ENCODE measurements at places on chromosomes 12 and 14. TPM values are rescaled to one million over a fixed set of nuclear protein-coding genes. Genes with fewer than 3 reads are reported as not detected.
A peak's percentile ranks its signal among the peaks of the same experiment; 100 is the strongest.

DNA sequence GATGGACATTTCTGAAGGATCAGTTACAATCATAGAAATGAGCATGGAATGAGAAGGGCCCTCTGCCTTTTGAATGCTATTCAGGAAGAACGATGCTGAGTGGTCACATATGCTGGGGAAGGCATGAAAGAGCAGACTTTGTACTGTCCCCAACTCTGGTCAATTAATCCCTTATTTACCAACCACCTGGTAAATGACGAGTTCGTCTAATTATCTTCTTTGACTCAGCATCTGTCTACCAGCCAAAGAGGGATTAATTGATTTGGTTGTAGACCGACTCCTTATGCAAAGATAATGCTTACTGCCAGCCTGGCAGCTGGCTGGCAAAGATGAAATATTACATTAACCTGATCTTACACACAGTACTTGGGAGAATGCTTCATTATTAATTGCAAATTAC is 152.2 kb downstream of the CHST11 start:
- no peaks in the 10 kb centered on the region for H3K36me3 ChIP-seq
- H3K27me3 ChIP-seq = no peaks in the 10 kb centered on the region
- no peak overlapping the region for H3K4me3 ChIP-seq

DNA sequence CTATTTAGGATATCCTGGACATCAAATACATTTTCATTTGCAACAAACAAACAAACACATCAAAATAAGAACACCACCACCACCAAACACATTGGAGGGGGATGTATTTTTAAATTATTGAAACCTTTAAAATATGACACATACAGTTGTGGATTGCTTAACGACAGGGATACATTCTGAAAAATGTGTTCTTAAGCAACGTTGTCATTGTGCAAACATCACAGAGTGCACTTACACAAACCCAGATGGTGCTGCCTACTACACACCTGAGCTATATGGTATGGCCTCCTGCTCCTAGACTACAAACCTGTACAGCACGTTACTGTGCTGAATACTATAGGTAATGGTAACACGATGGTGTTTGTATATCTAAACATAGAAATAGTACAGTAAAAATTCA is 19.4 kb downstream of the PYGL start:
- no peaks in the 10 kb centered on the region for H3K36me3 ChIP-seq
- no peak overlapping the region for H3K4me3 ChIP-seq
- no peak overlapping the region for H3K27ac ChIP-seq
- H3K27me3 ChIP-seq = peaks cover 10% of the 10 kb centered on the region
- no peak for DNase-seq
- no peaks in the 10 kb centered on the region for H3K4me1 ChIP-seq

CLEC4C gene
- total RNA-seq = not detected

DNA sequence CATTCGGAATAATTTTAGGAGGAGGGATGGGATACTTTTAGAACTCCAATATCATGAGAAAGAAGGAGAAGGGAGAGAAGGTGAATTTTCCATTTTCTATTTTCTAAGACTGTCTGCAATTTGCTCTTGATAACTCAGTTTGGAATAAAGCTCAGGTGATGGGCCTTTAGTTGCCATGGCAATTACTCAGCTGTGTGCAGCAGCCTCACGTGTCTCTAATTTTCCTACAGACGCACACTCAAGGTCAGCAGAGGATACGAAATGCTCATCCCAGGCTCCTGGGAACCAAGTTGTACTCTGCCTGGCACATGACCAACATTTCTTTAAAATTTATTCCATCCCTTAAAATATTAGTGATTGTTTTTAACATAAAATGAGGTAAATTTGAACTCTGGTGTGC is 76.7 kb downstream of the TTC8 start:
- H3K27ac ChIP-seq = no peak overlapping the region
- DNase-seq = no peak
- no peaks in the 10 kb centered on the region for H3K4me1 ChIP-seq
- peaks cover 11% of the 10 kb centered on the region for H3K27me3 ChIP-seq

GNB3 gene
- total RNA-seq = 0.22 TPM

DNA sequence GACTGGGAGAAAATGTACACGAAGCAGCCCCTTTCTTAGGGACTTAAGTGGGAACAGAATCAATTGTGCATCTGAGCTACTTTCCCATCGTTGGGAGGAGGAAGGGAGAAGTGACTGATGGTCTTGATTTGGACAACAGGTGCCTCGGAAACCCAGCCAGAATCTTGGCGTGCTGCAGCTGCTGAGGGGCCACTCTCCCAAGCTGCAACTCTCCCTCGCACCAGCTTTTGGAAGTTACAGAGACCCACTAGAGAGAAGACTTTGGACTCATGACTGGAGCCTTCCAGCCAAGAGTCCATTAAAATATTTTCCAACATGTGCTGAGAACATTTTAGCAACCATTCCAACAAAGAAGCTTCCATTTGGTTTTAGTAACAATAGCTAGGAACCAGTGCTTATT is 52.3 kb downstream of the GNS start:
- no peaks in the 10 kb centered on the region for H3K27me3 ChIP-seq
- peaks cover 9% of the 10 kb centered on the region for H3K36me3 ChIP-seq
- H3K27ac ChIP-seq = no peak overlapping the region
- no peak for DNase-seq
- H3K4me3 ChIP-seq = no peak overlapping the region

GPR68 gene
- 6.5 TPM for total RNA-seq

PRB2 gene
- total RNA-seq = not detected

DNA sequence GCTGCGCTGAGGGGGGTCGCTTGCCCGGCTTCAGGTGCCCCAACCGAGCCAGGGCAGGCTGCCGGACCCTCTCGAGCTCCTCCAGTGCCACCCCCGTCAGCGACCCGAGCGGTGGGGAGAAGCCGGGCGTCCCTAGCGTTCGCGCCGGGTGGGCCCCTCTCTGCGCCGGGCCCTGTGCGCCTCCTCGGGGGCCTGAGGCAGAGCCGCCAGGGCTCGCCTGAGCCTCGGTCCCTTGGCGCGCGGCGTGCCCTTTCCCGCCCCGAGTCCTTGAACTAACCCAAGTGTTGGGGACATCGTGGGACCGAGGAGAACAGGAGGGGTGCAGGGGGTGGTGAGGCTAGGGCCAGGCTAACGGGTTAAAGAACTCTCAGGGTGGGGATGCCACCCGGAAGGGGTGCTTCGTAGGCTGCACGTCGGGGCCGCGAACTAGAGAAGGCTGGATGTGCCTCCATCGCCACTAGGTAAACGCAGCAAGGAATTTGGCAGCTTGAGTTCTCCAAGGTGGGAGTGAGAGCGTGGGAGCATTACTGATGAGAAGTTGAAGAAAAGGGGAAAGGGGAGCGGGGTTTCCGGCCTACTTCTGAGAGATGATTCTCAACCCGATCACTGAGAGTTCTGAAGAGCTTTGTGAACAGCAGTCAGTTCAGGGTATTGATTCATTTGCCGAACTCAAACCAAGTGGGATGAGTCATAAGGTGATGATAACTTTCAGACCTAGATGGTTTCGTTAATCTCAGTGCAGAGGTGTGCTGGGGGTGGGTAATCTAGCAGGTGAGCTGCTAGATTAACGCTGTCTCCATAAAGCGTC is 618 bp downstream of the RNF34 start:
- peak overlapping the region; percentile 94 for H3K4me3 ChIP-seq
- H3K4me1 ChIP-seq = peaks cover 37% of the 10 kb centered on the region
- H3K27ac ChIP-seq = peak overlapping the region; percentile 96
- peak; percentile 77 for DNase-seq
- H3K27me3 ChIP-seq = no peaks in the 10 kb centered on the region

AMDHD1 gene
- total RNA-seq = 2.1 TPM

DNA sequence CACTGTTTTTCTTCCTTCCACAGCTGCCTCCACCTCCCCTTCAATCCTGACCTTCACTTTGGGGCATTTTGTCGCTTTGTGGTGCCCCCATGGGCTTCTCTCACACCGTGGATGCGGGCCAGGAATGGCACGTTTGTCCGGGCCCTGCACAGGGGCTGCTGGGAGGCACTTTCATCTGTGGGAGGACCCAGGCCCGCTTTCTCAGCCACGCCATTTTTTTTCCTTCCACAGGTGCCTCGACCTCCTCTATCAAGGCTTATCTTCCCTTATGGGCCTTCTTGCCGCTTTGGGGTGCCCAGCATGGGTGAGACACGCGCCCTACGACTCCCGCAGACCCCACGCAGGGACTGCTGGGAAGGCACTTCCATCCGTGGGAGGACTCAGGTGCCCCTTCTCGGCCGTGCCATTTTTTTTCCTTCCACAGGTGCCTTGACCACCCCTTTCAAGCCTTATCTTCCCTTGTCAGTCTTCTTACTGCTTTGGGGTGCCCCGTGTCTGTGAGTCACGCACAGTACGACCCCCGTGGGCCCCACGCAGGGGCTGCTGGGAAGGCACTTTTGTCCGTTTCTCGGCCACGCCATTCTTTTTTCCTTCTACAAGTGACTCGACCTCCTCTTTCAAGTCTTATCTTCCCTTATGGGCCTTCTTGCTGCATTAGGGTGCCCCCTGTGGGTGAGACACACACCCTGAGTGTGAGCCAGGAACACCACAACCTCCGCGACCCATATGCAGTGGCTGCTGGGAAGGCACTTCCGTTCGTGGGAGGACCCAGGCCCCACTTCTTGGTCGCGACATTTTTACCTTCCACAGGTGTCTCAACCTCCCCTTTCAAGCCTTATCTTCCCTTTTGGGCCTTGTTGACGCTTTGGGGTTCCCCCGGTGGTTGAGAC is 270.7 kb downstream of the ALG10 start:
- no peak overlapping the region for H3K4me3 ChIP-seq
- DNase-seq = no peak
- H3K36me3 ChIP-seq = peaks cover 2% of the 10 kb centered on the region
- H3K27me3 ChIP-seq = no peaks in the 10 kb centered on the region

RNF212B gene
- total RNA-seq = not detected

- no peak overlapping the region for H3K4me3 ChIP-seq
- DNase-seq = peak; percentile 68
- H3K4me1 ChIP-seq = peaks cover 19% of the 10 kb centered on the region
- H3K27me3 ChIP-seq = no peaks in the 10 kb centered on the region
These were observed 180.6 kb upstream of the EEA1 start for GRCh38 chr12:93109551-93110203.

MYF6 gene
- not detected for total RNA-seq

CD63 gene
- total RNA-seq = 210 TPM

DBX2 gene
- not detected for total RNA-seq

- no peaks in the 10 kb centered on the region for H3K27me3 ChIP-seq
- H3K27ac ChIP-seq = no peak overlapping the region
- H3K4me3 ChIP-seq = no peak overlapping the region
- no peak for DNase-seq
These were observed 404.2 kb downstream of the GLT1D1 start for GRCh38 chr12:129257524-129257923.

GRCh38 chr12:31303466-31303865 is 22.5 kb downstream of the SINHCAF start:
- no peak overlapping the region for H3K4me3 ChIP-seq
- H3K27me3 ChIP-seq = no peaks in the 10 kb centered on the region
- no peak for DNase-seq
- H3K27ac ChIP-seq = no peak overlapping the region
- peaks cover 55% of the 10 kb centered on the region for H3K4me1 ChIP-seq
- peaks cover 47% of the 10 kb centered on the region for H3K36me3 ChIP-seq

WNT1 gene
- total RNA-seq = not detected

- no peak overlapping the region for H3K27ac ChIP-seq
- no peaks in the 10 kb centered on the region for H3K27me3 ChIP-seq
- no peak for DNase-seq
These were observed 151.9 kb downstream of the ACSS3 start for GRCh38 chr12:81229759-81230158.

DNA sequence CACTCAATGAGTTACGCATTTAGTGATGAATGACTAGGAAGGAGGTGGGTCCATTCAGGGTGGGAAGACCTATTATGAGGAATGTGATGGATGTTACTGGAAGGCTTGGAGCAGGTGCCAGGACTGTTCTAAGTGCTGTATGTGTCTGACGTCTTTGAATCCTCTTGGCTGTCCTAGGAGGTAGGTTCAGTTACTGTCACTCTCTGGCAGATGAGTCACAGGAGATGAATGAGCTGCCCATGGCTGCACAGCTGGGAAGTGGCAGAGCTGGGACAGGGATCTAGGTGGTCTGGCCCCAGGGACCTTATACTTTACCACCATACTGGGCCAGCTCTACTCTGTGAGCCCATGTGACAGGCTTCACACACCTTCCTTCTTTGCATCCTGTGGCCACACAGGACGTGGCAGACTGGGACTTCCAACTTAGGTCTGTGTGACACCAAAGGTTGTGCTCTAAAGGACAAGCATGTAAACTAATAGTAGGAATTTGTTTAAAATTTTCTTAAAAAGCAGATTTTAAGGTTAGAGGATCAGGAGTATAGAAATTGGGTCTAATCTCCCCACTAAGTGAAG is 24.0 kb downstream of the TCTN1 start:
- peaks cover 14% of the 10 kb centered on the region for H3K4me1 ChIP-seq
- H3K27me3 ChIP-seq = no peaks in the 10 kb centered on the region
- H3K4me3 ChIP-seq = no peak overlapping the region
- no peaks in the 10 kb centered on the region for H3K36me3 ChIP-seq
- H3K27ac ChIP-seq = no peak overlapping the region

DNA sequence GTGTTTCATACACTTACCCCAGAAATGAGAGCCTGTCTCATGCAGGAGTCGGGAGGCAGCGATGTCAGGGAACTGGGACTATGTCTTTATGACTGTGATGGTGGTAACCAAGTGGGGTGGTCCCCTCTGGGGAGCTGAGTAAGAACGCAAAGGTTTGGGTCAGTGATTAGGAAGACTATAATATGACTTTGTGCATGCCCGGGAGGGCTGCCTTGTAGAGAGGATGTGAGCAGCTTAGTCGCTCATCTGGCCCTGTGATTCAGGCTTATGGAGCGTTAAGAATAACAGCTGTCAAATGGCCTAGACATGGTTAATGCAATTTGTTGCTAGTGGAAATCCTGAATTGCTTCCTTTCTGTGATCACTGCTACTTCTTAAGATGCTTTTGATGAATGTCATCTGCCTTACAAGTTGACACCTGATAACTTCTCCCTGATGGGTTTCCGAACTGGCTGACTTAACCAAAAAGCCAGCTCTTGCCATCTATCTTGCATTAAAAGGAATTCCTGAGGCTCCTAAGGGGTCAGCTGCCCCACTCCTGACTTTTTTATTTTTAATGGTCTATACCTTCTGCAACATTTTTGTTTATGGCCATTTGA is 35.4 kb upstream of the AACS start:
- H3K36me3 ChIP-seq = peaks cover 6% of the 10 kb centered on the region
- no peaks in the 10 kb centered on the region for H3K27me3 ChIP-seq
- H3K27ac ChIP-seq = no peak overlapping the region
- H3K4me1 ChIP-seq = no peaks in the 10 kb centered on the region
- no peak overlapping the region for H3K4me3 ChIP-seq

- peak; percentile 44 for DNase-seq
- peak overlapping the region; percentile 81 for H3K4me3 ChIP-seq
- peak overlapping the region; percentile 54 for H3K27ac ChIP-seq
- H3K36me3 ChIP-seq = peaks cover 28% of the 10 kb centered on the region
These were observed 620 bp downstream of the PGAM5 start for GRCh38 chr12:132711080-132711843.

- no peaks in the 10 kb centered on the region for H3K27me3 ChIP-seq
- H3K4me1 ChIP-seq = peaks cover 90% of the 10 kb centered on the region
- no peak for DNase-seq
These were observed 11.7 kb upstream of the FLVCR2 start for GRCh38 chr14:75566752-75567151.

PLCZ1 gene
- total RNA-seq = not detected

Measured in activated CD4-positive, alpha-beta memory T cell treated with anti-CD3 and anti-CD28 coated beads for 36 hours (primary cell).